Stimulated activated CD8-positive, alpha-beta memory T cell treated with anti-CD3 and anti-CD28 coated beads, Interleukin-7, amount 100 ng/mL, for 48 hours (primary cell): ENCODE measurements at places on chromosomes 2 and 18.

DNA sequence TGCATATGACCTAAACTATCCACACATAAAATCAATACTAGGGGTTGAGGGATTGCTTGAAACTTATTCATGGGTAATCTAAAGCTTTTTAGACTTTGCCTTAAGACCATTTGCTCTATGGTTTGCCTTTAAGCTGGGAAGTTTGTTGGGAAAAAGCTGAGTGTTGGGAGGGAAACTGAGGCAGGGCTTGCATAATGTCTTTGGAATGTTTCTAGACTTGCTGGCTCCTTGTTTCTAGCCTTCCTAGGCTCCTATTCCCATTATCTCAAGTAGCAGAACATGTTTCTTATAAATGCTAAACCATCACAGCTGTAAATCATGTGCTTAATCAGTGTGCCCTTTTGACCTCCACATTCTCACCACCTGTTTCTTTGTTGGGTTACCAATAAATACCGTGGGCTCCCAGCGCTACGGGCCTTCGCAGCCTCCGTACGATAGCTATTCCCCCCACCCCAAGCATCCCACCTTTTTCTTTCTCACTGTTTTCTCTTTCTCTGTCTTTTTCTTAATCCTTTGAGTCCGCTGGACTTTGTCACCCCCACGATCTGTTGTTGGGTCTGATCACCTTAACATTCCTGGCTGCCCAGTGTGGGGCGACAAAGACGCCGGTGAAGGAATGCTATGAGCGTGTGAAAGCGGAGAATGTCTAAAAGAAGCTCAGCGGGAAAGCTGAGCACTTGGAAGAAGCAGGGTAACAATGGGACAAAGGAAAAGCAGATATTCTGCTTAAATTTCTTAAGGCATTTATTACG lies 49.4 kb upstream of the CWC22 start:
- no peak for DNase-seq

DNA sequence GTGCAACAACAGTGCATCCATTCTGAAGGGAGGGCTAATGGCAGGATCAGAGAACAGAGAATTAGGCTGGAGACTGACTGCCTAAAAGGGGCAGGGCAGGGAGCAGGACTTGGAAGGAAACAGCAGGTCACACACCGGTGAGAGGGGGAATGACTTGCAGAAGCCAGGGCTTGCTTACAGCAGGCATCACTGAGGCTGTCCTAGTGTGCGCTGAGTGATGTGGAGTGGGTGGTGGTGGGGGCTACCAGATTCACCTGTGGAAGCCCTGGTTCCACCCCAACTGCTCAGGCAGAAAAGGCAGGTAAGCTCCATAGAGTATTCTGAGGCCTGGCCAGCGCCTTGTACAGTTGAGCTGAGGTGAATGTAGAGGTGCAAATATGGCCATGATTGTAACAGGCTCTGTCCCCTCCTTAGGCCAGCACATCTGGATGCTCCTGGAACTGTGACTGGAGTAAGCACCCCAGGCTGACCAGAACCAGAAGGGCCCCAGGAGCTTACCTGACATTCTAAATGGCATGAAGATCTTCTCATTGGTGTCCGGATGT lies 49.4 kb downstream of the SFXN5 start:
- DNase-seq = no peak

GRCh38 chr2:172196768-172197431 lies 94.2 kb upstream of the DLX2 start:
- DNase-seq = peak; percentile 26

DNA sequence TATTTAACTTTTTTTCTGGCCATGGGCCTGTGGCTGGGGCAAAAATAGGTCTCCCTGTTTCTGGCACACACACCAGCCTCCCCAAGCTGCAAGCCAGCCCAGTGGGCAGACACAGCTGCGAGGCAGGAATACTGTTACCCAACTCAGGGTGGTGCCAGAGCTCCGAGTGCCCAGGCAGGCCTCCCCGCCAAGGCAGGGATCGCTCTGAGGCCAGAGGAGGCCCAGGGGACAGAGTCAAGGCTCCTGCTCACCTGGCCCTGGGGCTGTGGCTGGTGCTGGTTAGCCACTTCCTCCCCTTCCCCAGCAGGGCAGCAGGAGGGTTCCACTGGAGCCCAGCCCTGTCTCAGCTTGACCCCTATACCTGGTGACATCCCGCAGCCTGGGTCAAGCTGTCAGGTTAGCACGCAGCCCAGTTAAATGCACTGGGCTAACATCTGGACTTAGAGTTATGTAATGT lies 67.1 kb upstream of the EPAS1 start:
- no peak for DNase-seq

DNA sequence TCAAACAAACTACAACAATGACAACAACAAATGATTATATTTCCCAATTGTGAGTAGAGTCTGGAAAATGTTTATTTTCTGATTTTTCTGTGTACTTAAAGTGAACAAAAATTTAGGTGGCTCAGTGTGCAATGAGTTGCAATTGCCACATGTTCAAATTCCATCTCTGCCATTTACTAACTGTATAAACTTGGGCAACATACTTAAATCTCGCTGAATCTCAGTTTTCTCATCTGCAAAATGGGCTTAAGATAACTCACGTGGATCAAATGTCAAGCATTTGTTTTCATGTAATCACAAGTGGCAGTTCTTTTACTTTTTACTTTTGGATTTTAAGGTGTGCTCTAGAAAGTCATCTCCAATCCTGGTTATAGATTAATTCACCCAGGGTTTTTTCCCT lies 416.8 kb upstream of the HNRNPA3 start:
- no peak for DNase-seq

DNA sequence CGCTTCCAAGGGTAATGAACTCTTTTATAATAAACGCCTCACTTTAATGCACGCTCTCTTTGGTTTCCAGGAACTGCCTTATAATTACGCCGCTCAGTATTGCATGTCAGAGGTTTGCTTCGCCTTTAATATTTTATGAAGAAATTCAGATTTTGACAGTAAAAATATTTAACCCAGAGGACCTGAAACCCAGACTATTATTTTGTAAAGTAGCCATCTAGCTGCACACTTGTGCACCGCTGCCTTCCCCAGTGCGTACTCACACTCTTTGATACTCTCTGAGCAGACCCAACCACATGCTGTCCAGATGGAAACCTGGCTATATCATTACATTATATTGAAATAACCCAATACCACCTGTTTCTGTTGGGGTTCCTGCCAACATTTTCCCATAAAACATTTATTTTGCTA lies 270.1 kb downstream of the C1D start:
- DNase-seq = no peak

DNA sequence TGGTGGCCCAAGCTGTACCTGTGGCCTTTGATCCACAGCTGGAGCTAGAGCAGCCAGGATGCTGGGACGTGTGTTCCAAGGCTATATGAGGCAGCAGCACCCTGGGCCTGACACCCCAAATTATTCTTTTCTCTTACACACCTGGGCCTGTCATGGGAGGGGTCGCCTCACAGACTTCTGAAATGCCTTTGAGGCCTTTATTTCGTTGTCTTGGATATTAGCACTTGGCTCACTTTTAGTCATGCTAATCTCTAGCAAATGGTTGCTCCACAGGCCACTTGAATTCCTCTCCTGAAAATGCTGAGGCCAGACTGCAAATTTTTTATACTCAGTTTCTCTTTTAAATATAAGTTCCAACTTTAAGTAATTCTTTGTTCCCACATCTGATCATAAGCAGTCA lies 22.0 kb upstream of the IL1R2 start:
- no peak for DNase-seq

DNA sequence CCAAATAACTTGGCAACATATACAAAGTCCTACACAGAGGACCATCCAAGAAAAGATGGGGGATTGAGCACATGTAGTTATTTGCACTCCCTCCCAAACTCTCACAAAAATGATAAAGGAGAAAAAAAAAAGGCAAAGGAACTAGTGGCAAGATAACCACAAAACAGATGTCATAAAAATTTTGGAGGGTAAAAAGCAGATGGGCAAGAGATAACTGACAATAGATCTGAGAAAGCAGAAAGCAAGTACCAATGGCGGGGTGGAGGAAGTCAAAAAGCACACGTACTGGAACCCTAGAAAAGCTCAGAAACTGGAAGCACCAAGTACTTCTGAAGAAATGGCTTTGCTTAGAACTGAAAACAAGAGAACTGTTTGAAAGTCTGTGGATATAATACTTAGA lies 82.0 kb downstream of the WDPCP start:
- no peak for DNase-seq

- no peak for DNase-seq
These were observed 4.9 kb downstream of the HOXD3 start for GRCh38 chr2:176161825-176162626.

DNA sequence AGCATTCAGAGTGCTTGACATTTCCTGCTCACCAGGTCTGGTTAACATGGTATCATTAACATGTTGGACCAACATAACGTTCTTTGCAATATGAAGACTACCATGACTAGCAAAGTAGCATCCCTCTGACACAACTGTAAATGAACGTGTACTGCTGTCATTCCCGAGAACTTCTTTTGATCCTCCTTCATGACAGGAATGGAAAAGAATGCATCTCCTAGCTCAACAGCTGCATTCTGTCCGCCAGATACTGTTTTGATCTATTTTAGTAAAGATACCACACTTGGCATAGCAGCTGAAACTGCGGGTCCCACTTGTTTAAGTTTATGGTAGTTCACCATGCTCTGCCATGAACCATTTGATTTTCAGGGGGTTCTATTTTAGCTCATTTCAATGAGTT lies 144.2 kb upstream of the PARD3B start:
- DNase-seq = no peak

DNA sequence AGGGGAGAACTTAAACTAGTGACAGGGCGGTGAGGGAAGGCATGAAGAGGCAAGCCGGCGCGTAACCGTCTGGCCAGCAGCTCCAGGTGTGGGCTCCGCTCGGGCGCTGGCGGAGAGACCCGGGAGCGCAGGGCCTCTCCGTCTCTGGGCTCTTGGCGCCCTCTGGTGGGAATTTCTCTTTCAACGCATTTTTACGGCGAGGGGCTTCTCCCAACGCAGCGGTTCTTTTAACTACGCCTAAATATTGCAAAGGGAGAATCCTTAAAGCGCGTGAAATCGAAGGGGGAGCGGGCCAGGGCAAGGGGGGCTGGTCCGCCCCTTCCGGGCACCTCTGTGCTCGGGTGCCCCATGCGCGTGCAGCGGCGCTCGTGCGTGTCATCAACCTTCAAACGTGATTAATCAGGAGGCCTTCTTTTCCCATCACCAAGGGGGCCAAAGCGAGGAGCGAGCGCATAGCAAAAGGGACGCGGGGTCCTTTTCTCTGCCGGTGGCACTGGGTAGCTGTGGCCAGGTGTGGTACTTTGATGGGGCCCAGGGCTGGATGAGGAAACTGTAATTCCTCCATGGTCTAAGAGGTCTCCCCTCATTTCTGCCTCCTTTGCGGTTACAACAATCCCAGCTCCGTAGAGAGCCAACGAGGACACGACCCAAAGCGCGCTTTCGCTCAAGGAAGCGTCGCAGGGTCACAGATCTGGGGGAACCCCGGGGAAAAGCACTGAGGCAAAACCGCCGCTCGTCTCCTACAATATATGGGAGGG lies 762 bp upstream of the GAD1 start:
- DNase-seq = no peak

- DNase-seq = no peak
These were observed 2.9 kb downstream of the CHRND start for GRCh38 chr2:232528746-232529460.

DNA sequence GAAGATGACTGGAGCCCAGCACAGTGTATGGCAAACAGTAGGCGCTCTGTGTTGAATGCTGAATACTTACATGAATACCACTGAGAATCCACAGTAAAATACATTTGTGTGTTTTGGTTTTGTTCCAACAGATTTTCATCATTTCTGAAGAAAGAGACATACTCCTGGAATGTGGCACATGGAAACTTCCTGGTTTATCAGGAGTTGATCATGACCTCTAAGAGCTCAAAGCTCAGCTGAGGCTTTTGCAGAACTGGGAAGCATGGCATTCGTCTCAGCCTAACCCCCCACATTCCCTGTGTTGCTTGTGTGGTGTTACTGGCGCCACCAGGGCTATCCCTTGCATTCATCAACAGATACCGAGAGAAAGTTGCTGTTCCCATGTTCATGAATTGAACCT lies 316.9 kb upstream of the REV1 start:
- DNase-seq = no peak

- DNase-seq = no peak
These were observed 11.9 kb downstream of the ADCYAP1 start for GRCh38 chr18:916562-916961.

DNA sequence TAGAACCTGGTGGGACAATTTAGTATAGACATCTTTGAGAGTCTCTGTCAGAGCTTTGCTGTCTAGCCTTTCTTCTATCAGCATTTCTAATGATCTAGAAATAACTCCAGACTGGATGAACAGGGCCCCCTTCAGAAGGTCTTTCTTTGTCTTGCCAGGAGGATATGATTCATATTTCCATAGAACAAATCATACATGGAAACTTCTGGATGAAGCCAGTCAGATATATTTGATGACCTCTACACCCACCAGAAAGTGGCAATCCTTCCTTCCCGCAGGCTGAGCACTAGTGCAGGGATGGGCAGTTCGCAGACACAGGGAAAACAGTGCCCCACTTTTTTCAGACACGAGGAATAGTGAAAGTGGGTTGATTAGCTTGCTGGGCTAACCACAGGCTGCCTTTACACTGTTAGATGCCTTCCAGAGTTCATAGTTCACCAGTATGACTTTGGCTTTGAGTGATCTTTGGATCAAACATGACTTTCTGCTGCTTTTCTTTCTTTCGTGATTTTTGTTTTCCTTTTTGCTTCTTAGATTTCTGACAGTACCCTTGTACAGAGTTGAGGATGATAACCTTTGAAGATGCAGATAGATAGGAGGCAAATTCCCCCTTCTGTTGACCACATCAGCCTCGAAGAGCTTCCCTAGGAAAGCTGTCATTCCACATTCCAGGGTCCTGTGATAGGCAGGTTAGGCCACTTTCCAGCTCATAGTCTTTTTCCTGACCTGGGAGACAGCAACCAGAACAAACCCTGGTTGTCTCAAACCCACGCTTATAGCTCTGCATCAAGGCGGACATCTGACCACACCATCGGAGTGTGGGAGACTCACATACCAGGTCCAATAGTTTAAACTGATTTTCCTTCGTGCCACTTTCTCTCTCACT lies 237.0 kb downstream of the ZNF407 start:
- no peak for DNase-seq

- no peak for DNase-seq
These were observed 44.0 kb downstream of the METTL8 start for GRCh38 chr2:171389780-171390179.
